ENCODE measurements at places on chromosomes 12 and 14.

DNA sequence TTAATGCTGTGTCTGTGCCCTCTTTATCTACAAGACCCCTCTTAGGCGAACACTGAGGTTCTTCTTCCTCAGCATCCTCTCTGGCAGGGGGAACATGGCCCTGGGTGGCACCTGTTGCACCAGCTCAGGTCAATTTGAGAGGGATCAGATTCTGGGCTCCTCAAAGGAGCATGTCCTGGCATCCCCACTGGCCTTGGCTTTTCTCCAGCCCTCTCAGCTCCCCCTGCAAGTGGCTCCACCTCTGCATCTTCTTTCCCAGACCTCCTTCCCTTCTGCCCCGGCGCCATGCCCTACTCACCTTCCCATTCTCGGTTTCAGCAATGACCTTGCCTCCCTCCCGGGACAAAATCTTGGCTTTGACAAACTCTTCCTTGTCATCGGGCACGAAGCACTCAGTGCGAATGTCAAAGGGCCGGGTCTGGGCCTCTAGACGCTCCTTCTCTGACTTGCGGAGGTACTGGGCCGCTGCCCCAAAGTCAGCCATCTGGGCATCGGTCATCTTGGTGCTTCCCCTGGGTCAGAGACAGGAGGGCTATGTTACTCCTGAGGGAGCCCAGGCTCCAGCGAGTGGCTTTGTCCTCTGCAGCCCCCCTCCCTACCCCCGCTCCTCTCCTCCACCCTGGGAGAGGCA, 1.2 kb downstream of the MYH6 start:
- no peak for DNase-seq

DNA sequence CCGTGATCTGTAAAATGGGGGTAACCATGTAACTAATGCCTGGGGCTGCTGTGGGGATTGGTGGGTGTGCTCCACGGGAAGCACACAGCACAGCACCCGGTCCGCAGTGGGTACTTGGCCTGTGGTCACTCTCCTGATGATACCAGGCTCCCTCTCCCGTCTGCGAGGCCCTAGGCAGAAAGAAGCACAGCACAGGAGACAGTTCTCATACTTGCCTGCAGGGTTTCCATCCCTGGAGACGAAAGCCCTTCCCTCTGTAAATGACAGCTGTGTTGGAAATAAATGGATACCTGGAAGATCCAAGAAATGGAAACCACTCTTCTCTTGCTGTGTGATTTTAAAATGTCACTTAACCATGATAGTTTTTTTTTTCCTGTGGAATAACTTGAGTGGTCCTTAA, 7.9 kb upstream of the PRMT8 start:
- DNase-seq: no peak

DNA sequence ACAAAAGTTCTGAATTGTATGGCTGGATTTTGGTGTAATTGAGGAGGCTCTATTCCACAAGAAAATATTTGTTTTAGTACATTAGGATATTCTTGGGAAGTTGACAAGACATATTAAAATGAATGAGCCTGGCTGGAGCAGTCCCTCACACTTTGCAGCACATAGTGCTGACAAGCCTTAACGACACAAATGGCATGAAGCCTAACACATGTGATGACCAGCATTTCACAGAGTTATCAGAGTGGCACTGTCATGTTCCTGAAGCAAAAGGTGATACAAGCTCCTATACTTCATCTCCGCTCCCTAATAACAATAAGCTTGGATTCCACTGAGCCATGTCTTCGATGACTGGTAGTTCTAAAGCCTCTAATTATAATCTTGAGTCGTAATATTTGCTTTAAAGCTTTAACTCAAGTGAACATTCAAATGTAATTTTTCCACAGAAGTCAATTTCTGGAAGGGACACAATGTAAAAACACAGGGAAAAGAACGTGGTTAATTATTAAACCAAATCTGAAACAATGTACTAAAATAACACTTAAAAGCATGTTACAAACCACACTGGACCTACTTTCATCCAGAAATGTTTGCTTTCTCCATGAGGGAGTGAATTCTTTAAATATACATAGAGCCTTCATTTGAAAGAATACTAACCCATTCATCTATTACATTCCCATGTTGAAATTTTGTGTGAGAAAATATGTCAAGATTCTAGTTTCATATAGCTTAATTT, 49.6 kb downstream of the GRIP1 start:
- no peak for DNase-seq

GRCh38 chr12:10385166-10385613, 4.7 kb downstream of the KLRK1 start:
- DNase-seq: no peak

DNA sequence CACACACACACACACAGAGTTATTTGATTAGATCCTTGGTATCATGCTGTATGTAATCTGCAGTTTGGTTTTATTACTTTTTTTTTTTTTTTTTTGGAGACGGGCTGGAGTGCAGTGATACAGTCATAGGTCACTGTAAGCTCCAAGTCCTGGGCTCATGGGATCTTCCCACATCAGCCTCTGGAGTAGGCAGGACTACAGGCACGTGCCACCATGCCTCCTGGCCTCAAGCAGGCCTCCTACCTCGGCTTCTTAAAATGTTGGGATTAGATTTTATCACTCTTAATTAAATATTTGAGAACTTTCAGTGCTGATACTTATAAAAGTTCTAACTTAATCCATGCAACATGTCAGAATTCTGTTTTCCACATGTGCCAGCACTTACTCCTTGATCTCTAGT, 31.3 kb upstream of the PSEN1 start:
- no peak for DNase-seq

- DNase-seq: no peak
Measured at GRCh38 chr14:91280129-91280528, 35.6 kb upstream of the GPR68 start.

DNA sequence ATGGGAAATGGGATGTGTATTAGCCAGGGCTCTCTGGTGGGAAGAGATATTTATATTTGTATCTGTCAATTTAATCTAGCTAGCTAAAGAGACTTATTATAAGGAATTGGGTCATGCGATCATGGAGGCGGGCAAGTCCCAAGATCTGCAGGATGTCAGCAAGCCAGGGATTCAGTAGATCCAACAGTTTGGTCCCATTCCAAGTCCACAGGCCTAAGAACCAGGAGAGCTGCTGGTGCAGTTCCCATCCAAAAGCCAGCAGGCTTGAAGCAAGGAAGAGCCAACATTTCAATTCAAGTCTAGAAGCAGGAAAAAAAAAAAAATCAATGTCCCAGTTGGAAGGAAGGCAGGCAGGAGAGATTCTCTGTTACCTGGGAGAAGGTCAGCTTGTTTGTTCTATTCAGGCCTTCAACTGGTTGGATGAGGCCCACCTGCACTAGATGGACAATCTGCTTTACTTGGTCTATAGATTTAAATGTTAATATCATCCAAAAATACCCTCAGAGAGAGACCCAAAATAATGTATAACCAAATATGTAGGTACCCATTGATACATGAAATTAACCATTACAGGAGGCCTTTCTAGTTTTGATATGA, 60.7 kb upstream of the BCAT1 start:
- no peak for DNase-seq

- peak; percentile 56 for DNase-seq
Measured at GRCh38 chr12:123271001-123271668, 521 bp downstream of the CDK2AP1 start.

GRCh38 chr12:130163461-130164215, 1.4 kb downstream of the FZD10 start:
- DNase-seq: no peak

DNA sequence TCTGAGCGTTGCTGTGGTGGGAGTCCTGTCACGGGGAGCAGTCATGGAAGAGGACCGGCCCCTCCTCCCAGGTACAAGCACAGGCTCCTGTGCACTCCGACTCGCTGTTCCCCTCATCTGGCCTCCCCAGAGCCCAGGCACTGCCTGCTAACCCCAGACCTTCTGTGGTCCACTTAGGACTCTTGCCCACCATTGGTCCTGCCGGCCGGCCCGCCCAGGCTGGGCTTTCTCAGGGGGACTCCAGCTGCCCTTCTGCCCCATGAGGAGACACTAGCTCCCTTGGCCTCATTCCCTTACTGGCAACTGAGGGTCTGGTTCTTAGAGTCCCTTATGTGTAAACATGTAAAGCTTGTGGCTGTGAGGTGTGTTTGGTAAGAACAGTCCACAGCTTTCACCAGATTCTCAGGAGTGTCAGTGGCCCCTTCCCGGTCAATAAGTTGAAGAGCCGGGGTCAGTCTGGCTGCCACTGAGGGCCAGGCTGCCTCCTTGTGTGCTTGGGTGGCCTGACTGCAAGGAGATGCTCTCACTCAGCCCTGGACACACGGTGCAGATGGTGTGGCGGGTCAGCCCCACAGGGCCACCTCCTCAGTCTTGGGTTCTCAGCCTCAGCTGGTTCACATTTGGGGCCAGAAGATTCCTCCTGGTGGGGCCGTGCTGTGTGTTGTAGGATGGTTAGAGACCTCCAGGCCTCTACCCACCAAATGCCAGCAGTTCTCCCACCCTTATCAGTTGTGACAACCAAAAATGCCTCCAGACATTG, 43.6 kb downstream of the DDX51 start:
- DNase-seq: no peak

- no peak for DNase-seq
Measured at GRCh38 chr12:97335115-97335514, 127.5 kb upstream of the RMST start.
